Stimulated activated CD4-positive, alpha-beta T cell treated with anti-CD3 and anti-CD28 coated beads, TNF-alpha, amount 100 ng/mL, for 4 hours (primary cell): ENCODE measurements at places on chromosomes 6 and 20.

GRCh38 chr20:17641520-17641964 lies 40.5 kb downstream of the RRBP1 start:
- DNase-seq: no peak

DNA sequence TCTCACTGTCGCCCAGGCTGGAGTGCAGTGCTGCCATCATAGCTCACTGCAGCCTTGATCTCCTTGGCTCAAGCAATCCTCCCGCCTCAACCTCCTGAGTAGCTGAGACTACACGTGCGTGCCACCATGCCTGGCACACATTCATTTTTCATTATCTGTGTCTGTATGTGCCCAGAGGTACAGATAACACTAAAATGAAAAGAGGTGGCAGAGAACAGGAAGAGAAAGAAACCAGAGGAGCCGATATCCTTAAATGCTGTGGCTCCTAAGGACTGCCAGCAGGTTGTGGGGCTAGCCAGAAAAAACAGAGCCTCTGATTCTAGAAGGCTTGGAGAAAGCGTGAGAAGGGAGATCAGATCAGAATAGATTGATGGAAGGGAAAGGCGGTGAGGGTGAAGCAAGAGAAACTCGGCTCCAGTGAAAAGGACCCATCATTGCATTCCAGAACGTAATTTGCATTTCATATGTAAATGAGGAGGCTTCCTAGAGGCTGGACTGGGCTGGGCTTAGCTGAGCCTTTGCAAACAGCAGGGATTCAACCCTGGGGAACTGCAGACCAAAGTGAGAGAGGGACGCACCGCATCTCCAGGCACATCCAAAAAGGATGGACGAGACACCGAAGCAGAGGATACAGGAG lies 64.2 kb downstream of the GCNT2 start:
- no peak for DNase-seq

DNA sequence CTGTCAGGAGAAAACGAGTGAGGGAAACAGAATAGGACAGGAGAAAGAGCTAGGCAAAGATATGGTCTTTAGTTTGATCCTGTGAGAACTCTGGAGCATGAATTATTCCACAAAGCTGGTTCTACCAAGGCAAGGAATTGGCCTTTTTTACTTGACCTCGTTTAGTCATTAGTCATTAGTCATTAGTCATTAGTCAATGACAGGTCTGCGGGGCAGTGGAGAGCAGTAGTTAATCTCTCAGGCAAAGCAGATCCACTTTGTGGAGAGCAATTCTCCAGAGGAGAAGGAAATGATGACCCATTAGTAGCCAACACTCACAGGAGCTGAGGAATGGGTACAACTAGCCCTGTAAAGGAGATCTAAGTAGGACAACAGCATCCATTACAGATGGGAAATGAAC lies 22.0 kb upstream of the ABCC10 start:
- no peak for DNase-seq

- DNase-seq: no peak
Observed at GRCh38 chr6:105345506-105345905, 57.4 kb downstream of the PREP start.

GRCh38 chr20:61771805-61772350 lies 293.8 kb downstream of the TAF4 start:
- DNase-seq: no peak

DNA sequence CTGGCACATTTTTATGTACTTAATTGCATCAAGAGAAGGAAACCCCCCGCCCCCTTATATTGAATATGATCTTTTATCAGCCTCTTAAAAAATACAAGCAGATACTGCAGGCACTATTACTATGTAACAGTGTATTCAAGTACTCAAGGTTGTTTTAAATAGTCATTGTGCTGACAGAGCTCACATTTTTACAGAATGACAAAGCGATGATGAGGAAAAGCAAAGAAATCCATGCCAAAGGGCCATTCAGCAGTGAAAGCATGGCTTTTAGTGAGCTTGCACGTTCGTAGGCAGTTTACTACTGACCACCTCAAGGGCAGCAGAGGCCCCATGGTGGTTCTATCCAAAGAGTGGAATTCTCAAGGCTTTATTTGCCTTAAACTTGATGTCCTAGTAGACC lies 146.8 kb downstream of the RPS12 start:
- DNase-seq: no peak

- DNase-seq: no peak
Observed at GRCh38 chr20:35319192-35319870, 27.1 kb upstream of the FAM83C start.

DNA sequence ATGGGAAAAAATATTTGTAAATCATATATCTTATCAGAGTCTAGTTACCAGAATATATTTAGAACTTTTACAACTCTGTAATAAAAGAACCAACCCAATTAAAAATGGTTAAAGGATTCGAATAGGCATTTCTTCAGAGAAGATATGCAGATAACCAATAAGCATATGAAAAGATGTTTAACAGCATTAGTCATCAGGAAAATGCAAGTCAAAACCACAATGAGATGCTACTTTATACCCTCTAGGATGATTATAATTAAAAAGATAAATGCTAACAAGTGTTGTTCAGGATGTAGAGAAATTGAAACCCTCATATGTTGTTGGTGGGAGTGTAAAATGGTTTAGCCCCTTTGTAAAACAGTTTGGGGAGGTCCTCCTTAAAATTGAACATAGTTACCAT lies 94.1 kb downstream of the LRRC1 start:
- no peak for DNase-seq

DNA sequence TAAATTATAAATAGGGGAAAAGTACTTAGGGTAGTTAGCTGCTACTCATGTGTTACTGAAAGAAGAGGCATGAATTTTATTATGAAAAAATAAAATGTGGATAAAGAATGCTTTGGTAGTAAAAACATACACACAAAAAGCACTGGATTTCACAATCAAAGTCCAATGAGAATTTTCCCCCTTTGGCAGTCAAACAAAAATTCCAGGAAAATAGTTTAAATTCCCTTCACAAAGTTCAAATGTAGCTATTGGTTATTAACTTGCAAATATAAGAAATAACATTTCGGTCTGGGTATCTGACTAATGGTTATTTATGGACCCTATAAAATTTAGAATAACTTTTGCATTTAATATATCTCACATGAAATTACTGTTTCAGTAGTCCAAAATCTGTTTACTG lies 210.4 kb downstream of the FOXC1 start:
- DNase-seq: no peak

DNA sequence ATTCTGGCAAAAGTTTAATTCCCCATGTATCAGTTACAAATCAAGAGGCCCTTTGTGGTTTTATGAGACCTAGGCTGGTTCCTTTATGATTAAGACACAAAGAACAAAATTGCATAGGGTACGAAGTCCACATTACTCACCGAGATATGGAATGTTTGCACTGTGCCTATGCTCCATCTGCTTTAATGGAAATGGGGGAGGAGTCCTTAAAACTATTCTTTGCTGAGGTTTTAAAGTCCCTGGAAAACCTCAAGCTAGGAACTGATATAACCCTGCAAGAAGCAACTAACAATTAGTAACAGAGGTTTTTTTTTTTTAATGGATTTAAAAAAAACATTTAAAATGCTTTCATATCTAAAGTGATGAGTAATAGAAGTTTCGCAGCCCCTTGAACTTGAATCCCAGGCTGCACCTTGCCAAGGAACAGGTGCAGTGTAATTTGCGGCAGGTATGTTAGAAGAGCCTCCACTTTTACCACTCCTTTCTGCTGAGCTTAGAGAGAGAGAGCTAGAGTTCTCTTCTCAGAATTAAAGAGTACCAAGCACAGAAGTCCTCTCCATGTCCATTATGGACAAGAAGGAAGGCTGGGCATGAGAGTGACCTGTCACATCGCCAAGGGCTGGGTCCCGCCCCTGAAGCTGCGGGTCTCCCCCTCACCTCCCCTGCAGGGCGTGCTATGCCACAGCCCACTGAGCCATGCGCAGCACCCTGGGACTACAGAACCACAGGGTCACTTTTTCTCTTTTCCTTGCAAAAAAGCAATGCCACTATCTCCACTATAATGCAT lies 2.3 kb downstream of the SERPINB1 start:
- DNase-seq: no peak

DNA sequence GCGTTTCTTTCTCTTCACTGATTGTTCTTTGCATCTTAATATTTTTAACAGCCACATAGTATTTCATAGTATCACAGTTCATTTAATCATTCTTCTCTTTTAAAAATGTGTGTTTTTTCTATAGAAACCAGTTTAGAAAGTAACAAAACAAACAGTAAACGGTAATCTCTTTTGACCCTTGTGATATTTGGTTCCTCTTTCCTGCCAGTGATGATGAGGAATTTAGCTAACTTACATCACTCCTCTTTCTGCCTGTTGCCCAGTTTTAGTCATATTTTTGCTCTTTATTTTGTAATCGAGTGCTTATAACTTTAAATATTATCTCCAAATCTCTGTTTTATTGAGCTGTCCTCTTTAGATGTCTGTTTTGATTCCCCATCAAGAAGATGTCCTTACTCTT lies 38.1 kb upstream of the ZBTB24 start:
- no peak for DNase-seq
